ENCODE measurements at places on chromosomes 5 and 9.

DNA sequence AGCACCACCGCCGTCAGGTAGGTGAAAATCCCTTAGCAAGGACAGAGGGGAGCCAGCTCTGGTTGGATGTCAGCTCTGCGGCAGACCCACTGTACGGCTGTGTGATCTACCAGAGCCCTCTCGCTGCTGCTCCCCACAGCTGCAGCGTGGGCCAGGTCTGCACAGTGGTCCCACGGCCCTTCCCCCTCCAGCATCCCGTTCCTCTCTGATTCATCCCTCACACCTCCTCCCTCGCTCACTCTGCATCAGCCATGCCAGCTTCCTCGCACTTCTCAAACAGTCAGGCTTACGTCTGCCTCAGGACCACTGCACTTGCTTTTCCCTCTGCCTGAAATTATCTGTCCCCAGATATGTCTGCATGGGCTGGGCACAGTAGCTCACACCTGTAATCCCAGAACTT is 26.6 kb upstream of the CFAP157 start:
- DNase-seq, result no peak

- DNase-seq, result no peak
Measured at GRCh38 chr9:22208846-22209585, 199.9 kb upstream of the CDKN2B start.

- no peak for DNase-seq
Measured at GRCh38 chr9:78541868-78542443, 245.0 kb downstream of the PSAT1 start.

GRCh38 chr5:155554500-155554899 is 540.9 kb downstream of the KIF4B start:
- DNase-seq, result no peak

GRCh38 chr5:173053041-173053440 is 3.1 kb upstream of the CREBRF start:
- DNase-seq, result no peak

- DNase-seq, result no peak
Measured at GRCh38 chr5:34857894-34858293, 18.9 kb downstream of the TTC23L start.

DNA sequence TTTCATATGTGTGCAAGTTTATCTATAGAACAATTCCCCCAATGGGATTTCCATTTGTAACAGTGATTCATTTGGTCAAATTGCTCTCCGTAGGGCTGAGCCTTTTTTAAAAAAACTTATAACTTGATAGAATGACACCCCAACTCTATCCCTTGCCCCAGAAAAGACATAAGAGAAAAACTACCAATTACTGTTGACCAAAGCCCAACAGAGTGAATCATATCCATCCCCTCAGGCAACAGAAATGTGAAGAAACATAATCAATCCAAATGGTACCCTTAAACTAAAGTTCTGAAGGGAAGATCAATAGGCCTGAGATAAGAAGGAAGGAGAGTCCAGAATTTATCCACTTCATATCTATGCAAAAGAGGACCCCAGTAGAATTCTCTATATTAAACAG is 17.8 kb downstream of the TICAM2 start:
- no peak for DNase-seq

GRCh38 chr5:124252747-124253146 is 493.7 kb downstream of the ZNF608 start:
- no peak for DNase-seq

DNA sequence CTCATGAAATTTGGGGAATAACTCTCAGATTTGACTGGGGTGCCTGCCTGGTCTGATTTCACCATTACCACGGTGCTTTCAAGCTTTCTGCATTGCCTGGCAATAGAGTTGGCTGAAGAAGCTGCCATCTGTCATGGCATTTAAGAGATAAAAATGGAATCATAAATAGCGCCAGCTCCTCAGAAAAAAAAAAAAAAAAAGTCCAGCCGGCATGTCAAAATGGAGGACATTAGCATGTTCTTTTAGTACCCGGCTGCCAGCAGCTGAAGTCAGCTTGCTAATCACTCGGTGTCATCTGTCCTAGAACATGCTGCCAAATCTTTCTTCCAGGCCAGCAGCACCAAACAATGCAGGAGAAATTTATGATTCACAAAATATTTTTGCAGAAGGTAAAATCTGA is 57.7 kb upstream of the CER1 start:
- DNase-seq, result no peak

DNA sequence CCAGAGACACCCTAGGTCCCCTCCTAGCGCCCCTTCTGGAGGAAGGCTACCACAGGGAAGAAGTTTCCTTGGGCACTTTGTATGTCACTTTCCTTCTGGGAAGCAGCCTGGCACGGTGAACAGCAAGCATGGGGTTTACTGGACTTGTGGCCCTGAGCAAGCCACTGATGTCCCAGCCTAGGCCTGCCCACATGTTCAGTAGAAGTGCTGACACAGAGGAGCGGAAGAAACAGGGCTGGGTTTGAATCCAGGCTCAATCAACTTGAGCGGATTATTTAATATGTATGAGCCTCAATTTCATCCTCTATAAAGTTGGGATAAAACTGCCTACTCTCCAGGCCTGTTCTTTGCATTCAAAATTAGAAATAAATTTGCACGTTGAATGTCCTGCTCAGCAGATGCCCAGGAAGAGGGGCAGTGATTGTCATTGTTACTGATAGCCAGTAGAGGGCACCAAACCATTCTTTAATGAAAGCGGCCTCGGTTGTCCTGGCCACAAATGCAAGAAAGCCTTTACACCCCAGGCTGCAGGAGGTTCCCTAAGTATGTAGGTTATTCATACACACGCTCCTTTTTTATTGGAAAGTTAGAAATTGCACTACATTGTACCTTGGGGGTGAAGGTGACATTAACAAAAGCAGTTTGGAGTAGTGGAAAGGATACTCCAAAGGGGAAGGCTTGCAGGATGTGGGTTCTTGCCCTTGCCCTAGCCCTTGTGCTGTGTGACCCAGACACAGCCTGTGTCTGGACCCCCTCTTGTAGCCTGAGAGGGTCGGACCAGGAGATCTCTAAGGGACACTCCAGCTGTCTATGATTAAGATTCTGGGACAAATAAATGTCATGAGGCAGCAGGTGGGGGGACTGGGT is 13.4 kb upstream of the XPA start:
- DNase-seq, result no peak

GRCh38 chr9:35690614-35691333 is 1.0 kb upstream of the TPM2 start:
- no peak for DNase-seq

DNA sequence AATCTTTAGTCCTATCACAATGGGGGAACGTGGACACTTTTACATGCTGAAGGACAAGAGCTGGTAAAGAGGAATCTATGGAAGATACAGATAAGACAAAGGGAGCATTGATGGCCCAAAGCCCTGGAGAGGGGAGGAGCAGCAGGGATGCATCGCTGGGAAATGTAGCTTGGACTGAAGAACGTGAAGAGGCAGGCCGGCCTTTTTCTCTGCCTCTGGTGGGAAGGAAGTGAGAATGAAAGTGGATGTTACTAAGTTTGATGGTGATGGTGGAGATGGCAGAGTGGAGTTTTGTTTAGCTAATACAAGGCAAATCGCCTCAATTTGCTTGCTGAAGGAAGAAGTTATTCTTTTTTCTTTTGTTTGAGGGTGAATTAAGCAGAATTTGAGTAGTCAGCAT is 124.6 kb upstream of the TAF11L2 start:
- DNase-seq, result no peak

DNA sequence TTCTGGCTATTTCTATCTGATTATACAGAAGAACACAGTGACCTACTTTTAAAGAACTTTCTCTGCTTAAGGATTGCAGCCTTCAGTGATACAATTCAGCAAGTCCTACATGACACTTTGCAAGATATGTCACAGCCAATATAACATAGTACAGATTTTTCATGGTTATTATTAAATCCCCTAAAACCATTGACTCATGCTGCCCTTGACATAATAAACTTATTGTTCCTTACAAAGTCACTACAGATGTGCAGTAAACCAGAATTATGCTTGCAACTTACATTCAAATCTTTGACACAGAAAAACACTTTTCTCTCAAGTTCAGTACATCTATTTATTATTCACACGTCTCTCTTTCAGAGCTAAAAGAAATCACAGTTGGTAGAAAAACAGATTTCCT is 1136.3 kb upstream of the ACO1 start:
- DNase-seq, result no peak

DNA sequence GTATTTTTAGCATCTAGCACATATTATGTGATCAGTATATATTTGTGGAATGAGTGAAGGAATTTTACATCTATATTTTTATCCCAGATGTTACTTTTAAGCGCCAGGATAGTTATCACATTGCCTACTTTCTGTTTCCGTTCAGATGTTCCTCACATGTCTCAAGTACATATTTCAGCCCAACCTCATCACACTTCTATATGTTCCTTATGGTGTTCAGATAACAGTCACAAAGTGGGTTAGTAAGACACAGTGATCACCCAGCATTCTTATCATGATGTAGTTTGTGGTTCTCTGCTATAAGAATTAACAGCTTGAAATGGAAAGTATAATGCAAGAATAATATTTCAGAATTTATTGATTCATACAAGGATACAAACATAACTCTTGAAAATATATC is 170.0 kb upstream of the RASA1 start:
- no peak for DNase-seq

- no peak for DNase-seq
Measured at GRCh38 chr5:154321546-154321945, 124.3 kb upstream of the SAP30L start.

- DNase-seq, result no peak
Measured at GRCh38 chr9:534886-535285, 306.6 kb upstream of the DMRT1 start.

DNA sequence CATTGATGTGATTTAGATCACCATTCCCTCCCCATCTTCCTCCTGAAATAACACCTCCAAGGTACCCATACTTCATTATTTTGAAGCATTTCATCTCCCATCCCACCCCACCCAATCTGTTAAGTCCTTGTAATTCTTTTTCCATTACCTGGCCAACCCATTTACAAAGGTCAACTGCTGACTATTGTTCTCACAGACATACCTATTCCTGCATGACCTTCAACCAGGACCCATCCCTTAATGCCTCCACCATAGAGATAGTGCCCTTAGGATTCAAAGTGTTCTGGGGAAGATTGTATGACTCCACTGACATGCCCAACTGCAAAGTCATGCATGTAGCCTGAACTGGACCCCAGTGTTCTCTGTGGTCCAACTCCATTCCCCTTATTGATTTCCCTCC is 91.2 kb downstream of the NLN start:
- DNase-seq, result no peak

DNA sequence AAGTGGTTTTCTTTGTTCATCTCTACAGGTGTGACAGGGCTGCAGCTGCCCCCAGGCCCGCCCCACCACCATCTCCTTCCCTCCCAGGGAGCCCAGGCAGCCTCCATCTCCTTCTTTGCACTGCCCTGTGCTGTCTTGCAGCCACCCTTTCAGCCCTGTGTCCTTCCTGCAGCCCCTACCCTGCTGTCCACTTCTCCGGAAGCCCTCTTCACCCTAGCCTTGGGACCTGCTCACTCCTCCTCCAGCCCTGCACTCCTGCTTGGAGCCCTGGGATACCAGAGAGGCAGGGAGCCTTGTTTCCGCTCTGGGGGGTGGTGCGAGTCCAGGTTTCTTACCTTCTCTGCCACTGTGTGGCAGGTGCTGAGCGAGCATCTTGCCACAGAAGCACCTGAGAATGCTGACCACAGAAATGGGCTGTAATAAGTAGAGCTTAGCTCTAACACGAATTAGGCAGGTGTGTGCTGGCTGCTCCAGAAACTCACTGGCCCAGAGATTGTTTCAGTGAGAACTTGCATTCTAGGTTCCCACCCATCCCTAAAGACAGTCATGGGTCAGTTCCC is 51.3 kb upstream of the GADD45G start:
- DNase-seq, result no peak

DNA sequence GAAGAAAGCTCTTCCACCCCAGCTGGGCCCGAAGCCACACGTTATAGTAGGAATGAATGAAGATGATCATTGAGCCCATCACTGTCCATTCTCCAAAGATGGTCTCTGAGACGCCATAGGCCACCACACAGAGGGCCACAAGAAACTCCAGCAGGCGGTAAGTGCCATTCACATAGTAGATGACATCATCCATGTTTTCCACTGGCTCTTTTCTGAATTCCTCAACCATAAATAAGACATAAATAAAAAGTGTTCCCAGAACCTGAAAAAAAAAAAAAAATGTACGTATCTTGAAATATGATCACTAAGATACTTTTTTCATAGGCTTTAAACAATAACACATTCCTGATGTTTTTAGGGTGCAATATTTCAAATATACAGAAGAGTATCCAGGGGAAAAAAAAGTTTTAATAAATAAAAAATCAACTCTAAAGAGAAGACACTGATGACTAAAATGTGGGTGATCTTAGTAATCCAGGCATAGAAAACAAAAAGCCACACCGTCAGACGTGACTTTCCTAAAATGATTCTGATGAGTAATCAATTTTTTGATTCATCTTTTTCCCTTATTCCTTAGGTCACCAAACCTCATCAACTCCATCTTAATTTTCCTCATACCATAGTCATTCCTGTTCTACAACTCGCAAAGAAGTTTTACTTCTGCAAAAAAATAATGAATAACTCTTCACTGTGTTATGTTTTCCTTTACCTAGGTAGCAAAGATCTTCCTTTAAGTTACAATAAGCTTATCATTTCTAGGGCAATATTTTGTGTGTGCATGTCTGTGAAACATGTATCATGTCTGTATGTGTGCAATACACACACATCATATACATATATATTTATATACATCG is 47.8 kb downstream of the RNF145 start:
- DNase-seq, result no peak

GRCh38 chr5:18461766-18462165 is 827.5 kb downstream of the TAF11L14 start:
- no peak for DNase-seq

DNA sequence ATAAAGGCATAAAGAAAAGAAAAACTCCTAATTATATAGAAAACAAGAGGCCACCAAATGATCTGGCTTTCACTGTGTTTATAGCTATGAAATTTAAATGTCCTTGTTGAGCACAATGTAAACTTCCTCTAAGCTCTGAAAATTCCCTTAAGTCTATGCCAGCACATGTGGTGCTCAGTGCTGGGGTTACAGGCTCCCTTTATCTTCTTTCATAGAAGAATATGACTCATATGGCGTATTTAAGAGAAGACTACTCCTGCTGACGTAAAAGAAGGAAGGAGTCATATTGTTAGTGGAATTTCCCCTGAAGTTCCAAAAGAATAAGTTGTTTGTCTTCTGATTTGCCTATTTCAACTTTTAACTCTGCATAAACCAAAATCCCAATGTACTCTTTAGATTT is 30.4 kb downstream of the RNF145 start:
- no peak for DNase-seq

DNA sequence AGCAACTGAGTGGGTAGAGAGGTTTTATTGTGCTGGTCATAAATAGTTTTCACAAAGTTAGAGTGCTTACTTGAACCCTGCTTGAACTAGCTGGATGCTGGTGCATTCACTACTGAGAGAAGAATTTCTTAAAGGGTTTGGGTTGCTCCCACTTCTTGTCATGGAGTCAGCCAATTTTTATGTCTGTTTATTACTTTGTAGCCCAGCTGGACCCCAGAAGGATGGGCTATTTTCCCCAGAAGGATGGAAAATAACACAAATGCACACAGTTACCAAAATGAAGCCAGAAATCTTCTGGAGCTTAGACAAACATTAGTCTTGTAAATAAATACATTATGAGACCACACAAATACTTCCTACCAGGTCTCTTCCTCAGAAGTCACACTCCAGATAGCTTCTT is 480.8 kb upstream of the TNC start:
- DNase-seq, result no peak

Measured in SIG-M5 (cell line).